ENCODE measurements at places on chromosomes 11 and 22.

- DNase-seq = no peak
These were observed 243.9 kb downstream of the ST3GAL4 start for GRCh38 chr11:126599217-126599897.

DNA sequence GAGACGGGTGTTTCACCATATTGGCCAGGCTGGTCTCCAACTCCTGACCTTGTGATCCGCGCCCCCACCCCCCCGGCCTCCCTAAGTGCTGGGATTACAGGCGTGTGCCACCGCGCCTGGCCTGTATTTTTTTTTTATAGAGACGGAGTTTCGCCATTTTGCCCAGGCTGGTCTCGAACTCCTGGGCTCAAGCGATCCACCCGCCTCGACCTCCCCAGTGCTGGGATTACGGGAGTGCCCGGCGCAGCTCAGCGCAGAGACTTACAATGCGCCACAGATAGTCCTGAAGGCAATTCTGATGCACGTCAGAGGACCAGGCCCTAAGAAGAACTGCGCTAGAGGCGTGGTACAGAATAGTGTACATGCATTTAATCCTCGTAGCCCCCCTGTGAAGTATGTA lies 587 bp upstream of the VPS51 start:
- no peak for DNase-seq

GRCh38 chr11:100269516-100269915 lies 417.6 kb upstream of the ARHGAP42 start:
- no peak for DNase-seq

DNA sequence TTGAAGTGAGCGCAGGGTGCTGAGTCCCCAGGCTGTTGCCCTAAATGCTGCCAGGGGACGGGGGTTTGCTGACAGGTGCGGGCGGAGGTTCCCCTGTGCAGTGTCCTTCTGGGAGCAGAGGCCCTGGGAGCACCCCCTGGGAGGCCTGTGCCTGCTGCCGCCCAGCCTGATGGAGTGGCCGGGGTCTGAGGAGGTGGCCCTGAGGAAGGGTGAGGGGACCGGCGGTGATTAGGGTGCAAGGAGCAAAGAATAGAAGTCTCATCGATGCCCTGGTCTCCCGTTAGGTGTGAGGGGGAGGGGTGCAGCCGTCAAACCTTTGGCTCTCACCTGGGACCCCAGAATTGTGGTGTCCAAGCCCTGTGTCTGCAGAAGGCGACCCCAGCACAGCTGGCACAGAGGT lies 1294.7 kb downstream of the BRD1 start:
- no peak for DNase-seq

DNA sequence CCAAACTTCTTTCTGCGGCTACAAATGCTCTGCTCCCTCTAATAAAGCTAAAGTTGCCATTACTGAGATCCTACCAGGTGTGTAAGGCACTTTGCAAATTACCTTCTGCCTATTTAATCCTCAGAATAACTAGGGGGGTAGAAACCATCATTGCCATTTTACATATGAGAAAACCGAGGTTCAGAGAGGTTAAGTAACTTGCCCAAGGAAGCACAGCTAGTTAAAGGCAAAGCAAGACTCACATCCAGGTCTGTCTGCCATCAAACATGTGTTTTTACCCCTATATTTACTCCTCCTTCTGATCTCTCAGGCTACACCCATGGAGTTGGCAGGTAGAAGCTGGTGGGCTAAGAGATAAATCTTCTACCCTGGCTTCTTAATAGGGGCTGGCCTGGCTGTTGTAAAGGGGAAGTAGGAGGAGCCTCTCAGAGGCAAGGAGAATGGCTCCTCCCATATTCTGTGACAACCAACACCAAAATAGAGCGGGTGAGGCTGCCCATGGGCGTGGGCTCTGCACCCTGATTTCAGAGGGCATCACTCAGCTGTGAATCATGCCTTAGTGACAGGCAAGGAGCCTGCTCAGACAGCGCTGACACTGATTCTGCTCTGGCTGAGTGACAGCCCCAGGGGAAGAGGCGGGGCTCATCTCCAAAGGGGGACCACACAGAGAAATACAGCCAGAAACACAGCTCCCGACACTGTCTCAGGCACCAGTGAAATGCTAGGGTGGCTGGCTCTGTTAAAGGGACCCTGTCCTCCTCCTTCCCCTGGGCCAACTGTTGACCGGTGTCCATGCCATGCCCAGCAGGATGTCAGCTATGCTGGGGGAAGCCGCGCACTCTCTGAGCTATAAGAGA lies 106.8 kb downstream of the ABTB2 start:
- peak; percentile 53 for DNase-seq

DNA sequence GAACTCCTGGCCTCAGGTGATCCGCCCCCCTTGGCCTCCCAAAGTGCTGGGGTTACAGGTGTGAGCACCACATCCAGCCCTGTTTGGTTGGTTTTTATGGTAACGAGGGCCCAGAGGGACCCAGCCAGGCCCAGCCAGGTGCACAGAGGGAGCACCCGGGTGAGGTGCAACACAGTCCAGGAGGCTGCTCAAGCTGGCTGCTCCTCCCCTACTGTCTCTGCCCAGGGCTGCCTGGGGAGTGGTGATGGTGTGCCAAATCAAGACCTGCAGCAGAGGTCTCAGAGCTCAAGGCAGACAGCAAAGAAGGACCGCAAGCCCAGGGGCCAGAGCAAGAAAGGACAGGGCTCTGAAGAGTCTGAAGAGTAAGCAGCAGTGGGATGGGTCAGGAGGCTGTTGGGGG lies 1.4 kb downstream of the TSGA10IP start:
- no peak for DNase-seq

GRCh38 chr22:45887202-45888131 lies 89.5 kb downstream of the WNT7B start:
- no peak for DNase-seq

DNA sequence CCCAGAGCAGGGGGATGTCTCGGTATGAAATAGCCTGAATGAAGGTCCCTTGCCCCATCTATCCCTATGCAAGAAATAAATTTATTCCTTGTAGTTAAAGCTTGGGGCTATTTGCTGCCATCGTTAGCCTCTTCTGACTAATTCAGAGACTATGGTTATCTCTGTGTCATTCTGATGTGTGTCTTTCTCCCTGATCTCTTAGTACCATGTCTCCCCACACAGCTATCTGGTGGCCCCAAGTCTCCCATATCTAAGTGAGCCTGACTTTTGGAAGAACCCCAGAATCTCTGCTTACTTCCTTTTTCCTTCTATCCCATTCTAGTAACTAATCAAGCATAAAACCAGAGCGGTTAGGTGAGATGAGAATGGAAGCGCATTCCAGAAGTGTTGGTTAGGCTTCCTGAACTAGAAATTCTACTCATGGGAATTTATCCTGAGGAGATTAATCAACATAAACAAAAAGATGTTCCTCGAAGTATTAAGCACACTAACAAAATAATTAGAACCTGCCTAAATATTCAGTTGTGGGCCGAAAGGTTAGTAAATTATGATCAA lies 71.4 kb upstream of the BMAL1 start:
- no peak for DNase-seq

- DNase-seq = no peak
These were observed 3.7 kb downstream of the CST6 start for GRCh38 chr11:66015454-66015881.

DNA sequence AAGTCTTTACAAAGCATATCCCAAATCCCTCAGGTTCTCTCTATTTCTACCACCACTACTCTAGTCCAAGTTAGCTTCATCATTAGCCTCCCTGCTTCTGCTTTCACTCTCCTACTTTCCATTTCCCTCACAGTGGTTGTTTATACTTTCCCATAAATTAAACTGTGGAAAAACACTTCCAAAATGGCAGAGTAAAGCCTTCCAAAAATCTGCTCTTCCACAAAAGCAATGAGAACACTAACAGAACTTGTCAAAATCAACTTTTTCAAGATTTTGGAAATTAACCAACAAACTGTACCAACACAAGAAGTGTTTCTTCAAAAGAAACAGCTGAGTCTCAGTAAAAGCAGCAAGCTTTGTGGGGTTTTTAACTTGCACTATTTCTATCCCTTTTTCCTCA lies 71.8 kb downstream of the TTC28 start:
- no peak for DNase-seq

DNA sequence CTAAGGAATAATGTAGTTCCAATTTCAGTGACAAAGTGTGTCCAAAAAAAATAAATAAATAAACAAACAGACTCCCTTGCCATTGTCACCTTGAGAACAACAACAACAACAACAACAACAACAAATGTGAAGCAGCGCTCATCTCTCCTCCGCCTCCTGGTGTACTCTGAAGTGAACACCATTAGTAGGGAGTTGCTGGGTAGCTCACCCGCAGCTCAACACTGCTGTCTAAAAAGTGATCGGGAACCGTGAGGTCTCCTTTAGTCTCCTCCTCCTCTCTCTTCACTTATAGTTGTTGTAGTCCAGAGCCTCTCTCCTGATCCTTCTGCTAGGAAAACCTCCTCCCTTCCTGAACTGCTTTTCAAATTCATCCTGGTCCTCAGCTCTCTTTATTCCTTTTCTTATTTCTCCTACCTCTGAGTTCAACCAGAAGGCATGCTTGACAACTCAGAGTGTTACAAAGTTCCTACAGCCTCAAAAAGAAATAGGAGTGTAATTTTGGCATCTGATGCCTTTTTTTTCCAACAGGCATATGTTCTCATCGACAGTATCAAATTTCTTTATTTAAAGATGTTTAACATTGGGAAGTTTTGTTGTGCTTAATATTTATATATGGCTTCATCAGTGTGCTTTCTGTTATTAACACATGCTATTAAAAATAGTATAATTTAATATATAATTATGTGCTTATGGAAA lies 215.1 kb downstream of the PGR start:
- DNase-seq = peak; percentile 45

GRCh38 chr22:20581503-20582170 lies 74.2 kb downstream of the MED15 start:
- no peak for DNase-seq

- DNase-seq = no peak
These were observed 11.0 kb upstream of the PLAAT2 start for GRCh38 chr11:63573881-63574855.

DNA sequence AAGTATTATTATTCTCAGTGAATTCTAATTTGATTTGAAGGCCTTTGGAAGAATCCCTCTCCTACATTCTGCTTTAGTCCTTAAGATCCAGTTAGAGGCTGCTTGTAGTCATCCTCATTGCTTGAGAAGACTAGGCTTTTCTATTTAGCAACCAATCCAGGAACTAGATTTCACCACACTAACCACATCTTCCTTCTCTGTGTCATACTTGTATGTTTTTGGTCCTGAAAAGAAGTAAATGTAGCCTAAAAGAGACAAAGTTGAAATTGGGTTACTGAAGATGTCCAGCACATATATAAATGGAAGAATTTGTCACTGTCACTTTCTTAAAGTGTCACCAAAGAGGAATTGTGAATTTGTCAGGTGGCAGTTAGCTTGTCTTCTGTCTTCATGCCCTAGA lies 46.6 kb upstream of the MMP7 start:
- no peak for DNase-seq

DNA sequence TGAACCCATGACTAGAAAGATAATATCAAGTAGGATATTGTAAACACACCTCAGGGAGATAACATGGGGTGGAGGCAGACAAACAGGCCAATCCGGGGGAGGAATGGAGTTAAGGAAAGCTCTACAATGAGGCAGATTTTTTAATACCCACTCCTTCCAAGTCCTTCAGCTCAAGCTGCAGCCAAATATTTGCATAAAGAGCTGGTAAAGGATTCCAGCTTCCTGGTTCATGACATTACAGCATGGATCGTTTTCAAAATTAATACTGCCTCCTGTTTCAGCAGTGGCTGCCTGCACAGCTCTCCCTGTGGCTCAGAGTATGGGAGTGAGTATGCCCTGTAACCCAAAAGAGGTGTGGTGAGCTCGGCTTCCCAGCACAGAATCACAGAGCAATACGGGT lies 5.1 kb downstream of the POU2AF3 start:
- DNase-seq = no peak

- no peak for DNase-seq
These were observed 14.7 kb downstream of the DEPDC5 start for GRCh38 chr22:31768422-31769059.

GRCh38 chr11:125787827-125788226 lies at the start of gene PATE3:
PATE3 (plus strand) TSS chr11:125788127; CDS start chr11:125788152, 25 bp downstream.
- no peak for DNase-seq

DNA sequence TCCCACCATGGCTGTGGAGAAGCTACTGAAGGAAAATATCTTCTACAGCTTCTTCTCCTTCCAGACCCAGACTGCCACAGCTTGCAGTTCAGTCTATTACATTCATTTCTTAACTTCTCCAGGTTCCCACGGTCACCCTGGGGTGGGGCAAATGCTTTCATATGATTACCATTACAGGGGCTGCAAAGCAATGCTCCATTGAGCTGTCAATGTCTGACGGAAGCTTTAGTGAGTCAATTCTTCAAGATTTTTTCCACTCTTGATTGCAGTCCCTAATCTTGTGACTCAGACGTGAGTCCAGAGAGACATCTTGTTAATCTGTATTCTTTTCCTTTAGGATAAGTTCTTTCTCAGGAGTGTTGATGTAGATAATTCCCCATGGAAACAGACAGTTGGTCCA lies 233.4 kb upstream of the DDI1 start:
- no peak for DNase-seq

DNA sequence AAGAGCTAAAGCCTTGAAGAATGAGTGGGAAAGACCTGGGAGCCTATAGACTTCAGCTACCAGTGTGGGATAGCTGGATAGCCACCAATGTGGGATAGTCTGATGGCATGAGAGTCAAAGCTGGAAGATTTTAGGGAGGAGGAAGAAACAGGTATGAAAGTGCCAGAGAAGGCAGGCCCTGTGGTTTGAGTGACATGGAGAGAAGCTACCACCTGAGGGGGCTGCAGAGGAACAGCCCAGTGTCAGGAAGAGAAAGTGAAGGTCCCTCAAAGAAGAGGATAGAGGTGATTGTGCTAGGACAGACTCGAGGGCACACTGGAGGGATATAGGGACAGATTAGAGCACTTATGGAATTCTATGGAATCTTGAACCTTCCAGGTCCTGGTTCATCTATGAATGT lies 23.1 kb upstream of the PAX6 start:
- peak; percentile 53 for DNase-seq

DNA sequence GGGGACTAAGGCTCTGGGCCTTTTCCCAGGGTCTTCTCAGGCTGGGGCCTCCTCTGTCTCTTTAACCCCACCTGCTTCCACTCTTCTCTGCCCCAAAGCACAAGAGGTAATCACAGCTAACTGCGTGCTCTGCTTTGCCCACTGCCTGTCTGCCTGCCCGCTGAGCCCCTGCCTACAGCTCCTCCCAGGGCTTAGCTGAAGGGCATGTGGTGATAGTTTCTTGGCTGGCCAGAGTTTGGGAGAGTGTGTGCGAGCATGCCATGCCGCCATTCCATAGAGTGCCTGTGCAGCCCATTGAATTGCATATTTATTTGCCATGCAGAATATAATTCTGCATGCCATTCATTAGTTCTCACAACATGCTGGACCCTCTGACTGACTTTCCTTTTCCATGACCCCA lies 32.5 kb downstream of the PHLDB1 start:
- no peak for DNase-seq

GRCh38 chr22:29263791-29264276 lies 3.9 kb downstream of the RHBDD3 start:
- no peak for DNase-seq

All from GM23338 (cell line).